ENCODE measurements at places on chromosomes 6 and 20. TPM values are rescaled to one million over a fixed set of nuclear protein-coding genes. Genes with fewer than 3 reads are reported as not detected.

- no peak for DNase-seq
These were observed 250.7 kb upstream of the NOX3 start for GRCh38 chr6:155706341-155706740.

DNA sequence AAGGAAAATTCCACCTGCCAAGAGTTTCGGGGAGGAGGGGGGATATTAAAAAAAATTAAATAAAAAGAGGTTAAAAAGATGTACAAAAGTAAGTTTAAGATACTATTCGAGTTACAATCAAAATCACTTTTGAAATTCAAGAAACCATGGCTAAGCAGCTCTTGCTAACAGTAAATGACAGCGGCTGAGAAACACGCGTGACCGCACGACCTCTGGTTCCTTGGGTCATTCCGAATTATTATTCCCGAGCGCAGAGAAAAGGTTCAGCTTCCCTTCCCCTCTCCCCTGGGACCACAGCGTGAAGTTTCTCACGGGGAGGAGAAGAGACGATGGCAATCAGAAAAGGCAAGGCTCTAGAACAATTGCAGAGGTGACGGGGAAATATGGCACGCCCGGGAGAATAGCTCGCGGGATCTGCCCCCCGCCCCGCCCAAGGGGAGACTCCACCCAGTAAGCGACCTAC lies 496 bp downstream of the TMEM242 start:
- peak; percentile 89 for DNase-seq

DNA sequence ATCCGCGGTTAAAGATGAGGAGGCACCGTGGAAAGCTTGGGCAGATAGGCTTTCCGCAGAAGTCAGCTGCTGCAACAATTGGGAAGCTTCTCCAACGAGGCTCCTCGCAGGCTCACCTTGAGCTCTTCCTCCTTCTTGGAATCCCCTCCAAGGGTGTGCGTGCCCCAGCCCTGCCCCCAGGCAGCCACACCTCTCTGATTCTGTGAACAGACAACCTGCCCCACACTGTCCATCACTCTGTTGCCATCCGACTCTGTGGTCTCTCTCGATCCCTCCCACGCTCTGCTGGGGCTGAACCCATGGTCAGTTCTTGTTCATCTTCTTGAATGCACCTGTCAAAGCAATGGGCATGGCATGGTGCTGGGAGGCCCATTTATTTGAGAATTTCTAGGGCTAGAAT lies 31.5 kb downstream of the PACSIN1 start:
- DNase-seq = no peak

GRCh38 chr6:131231103-131231502 lies 95.8 kb downstream of the AKAP7 start:
- DNase-seq = no peak

Gene VSX1
- total RNA-seq = not detected

- DNase-seq = no peak
These were observed 265.0 kb upstream of the MARCKS start for GRCh38 chr6:113591896-113592827.

Gene GLP1R
- total RNA-seq = 0.70 TPM

DNA sequence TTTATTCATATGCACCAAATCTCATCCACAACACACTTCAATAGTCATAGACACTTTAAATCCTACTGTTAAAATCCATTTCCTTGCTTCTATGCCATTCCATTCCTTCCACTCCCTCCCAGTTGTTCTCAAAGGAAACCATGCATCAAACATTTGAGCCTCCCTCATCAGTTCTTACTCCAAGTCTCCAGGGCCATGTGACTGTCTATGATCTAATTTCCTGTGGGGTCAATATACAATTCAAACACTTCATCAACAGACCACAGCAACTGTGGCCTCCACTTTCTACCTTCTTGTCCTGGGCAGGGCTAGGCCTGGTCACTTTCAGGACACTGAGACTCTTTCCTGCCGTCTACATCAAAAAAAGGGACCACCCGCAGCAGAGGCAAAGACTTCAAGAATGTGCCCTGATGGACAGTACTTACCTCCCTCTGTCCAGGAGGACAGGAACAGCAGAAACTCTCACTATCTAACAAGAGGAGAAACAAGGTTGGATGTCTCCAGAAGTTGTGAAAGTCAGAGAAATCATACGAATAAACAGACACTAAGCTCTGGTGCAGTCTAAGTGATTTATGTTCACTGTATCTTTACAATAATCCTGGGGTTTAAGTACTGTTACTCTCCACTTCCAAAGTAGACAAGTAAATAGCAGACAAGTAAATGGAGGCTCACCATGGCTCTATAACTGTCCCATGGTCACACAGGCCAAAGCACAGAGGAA lies 160.2 kb downstream of the QRSL1 start:
- no peak for DNase-seq

Gene CEP85L
- total RNA-seq = 29.5 TPM

Gene ZNF184
- 11.8 TPM for total RNA-seq

Gene TP53TG5
- total RNA-seq = 0.80 TPM

Gene ENPP3
- 0.57 TPM for total RNA-seq

- no peak for DNase-seq
These were observed 67.2 kb downstream of the PKIB start for GRCh38 chr6:122677406-122677805.

Gene ESR1
- 0.48 TPM for total RNA-seq

DNA sequence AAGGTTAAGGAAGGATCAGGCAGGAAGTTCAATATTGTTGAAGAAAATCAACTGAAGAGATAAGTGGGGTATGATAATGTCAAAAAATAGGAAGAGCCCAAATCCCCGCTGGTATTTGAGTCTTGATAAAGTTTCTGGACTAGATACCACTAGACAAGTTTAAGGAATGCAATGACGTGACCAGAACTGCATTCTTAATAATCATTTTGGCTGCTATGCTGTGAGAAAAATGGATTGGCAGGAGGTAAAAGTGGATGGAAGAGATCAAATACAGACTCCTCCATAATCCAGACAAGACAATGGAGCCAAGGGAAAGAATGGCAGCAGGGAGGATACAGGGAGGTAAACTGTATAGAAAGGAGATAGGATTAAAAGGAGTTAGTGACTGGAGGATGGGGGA lies 128.2 kb downstream of the COL12A1 start:
- DNase-seq = no peak

Gene TMEM244
- not detected for total RNA-seq

- DNase-seq = peak; percentile 50
These were observed 5.2 kb downstream of the SLC35D3 start for GRCh38 chr6:136927292-136927691.

Gene PRSS16
- 1.5 TPM for total RNA-seq

DNA sequence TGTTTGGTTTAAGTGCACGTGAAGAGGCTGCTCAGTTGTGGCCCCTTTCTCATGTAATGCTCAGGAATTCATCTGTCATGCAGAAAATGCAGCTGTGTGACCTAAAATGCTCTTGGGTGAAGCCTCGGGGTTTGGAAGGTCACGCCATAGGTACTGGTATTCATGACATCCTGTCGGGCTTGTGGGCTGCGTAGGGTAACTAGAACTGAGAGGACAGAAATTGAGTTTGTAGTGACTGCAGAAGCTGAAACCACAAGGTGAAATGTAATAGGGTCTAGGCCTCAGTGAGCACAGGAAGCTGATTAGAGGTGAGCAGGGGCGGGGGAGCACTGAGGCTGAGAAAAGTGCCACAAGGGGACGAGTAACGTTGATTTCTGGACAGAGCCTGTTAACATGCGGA lies 128.8 kb downstream of the SOBP start:
- DNase-seq = peak; percentile 71

Gene GSTA3
- not detected for total RNA-seq

Data from activated CD4-positive, alpha-beta T cell treated with anti-CD3 and anti-CD28 coated beads for 36 hours (primary cell).